ENCODE measurements at places on chromosomes 6 and 20.

DNA sequence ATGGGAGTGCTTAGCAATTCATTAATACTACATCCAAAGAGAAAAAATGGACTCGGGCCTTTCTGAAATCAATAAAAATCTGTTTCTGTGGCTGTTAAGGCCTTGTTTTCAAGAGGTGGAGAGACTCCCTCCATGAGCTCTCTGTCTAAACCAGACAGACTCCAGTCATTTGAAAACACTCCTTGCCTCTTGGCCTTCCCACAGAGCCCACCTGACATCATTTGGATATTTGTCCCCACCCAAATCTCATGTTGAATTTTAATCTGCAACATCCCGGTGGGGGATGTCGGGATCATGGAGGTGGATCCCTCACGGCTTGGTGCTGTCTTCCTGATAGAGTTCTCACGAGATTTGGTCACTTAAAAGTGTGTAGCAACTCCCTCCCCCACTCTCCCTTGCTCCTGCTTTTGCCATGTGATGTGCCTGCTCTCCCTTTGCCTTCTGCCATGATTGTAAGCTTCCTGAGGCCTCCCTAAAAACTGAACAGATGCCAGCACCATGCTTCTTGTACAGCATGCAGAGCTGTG, 226.3 kb downstream of the TBXT start:
- DNase-seq: no peak

- peak; percentile 40 for DNase-seq
Observed at GRCh38 chr6:12717356-12717755, 789 bp downstream of the PHACTR1 start.

DNA sequence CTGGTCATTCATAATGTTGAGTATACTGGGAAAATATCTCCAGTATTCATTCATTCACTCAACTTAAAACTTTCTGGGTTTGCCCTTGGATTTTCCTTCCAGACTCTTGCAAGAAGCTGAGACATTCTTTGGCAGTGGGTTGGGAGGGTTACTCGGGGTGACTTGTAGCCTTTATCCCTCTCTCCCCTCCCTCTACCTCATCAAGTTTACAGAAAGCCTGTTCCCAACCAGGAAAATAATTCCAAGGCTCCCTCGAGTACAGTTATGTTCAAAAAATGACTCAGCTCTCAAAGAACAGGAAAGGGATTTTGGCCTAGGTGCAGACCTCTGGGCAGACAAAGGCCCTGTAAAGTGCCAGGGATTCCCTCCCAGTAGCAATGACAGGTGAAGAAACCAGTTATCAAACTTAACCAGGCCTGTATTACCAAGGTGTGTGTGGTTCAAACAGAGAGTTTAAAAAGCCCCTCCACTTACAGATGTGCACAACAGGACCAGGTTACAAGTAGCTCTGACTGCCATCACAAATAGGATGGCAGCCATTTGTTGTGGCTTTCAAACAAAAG, 22.2 kb downstream of the FKBP1A start:
- DNase-seq: no peak

DNA sequence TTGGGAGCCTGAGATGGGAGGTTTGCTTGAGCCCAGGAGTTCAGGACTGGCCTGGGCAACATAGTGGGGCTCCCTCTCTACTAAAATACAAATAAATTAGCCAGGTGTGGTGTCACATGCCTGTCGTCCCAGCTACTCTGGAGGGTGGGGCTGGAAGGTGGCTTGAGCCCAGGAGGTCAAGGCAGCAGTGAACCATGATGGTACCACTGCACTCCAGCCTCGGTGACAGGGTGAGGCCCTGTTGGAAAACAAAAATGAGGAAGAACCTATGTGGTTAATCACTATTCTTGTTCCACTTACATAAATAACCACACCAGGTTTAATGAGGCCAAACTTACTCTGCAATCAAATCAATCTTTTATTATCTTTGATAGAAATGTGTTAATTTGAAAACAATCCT, 5.4 kb downstream of the PPDPF start:
- no peak for DNase-seq

GRCh38 chr20:61562897-61563504, 310.9 kb downstream of the CDH4 start:
- DNase-seq: no peak

DNA sequence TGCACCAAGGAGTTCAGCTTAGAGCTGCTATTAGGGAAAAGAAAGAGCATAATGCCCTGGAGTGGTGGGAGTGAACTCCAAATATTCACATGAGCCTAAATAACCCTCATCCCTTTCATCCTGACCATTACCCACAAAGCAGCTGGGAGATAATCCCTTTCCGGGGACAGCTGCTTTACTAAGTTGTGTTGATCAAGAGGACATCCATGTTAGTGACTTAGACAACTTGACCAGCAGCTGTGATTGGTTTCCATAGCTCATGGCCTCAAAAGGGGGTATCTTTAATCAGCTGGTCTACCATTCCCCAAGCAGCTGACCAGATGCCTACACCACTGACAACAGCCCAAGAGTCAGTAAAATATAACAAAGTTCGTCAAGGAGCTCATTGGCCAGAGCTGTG, 75.8 kb upstream of the LY86 start:
- DNase-seq: no peak

GRCh38 chr20:56778765-56779195, 149.7 kb downstream of the TFAP2C start:
- no peak for DNase-seq

DNA sequence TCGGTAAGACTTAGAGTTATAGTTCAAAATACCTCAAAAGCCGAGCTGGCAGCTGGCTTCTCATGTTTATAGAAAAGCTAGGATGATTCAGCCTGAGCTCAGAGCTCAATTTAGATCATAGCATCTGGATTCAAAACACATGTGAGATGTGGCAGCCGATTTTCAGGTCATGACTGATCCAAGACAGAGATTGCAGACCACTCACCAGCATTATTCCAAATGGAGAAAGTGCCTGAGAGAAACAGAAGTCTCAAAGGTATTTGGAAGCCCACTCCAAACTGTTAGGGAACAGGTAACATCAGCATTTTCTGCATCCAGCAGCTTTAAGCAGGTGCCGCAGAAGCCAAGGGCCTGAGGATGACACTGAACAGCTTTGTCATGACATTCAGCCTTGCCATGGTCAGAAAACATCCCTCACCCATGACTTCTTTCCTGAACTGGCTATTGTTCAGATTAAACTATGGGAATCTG, 102.2 kb downstream of the BACH2 start:
- DNase-seq: no peak

DNA sequence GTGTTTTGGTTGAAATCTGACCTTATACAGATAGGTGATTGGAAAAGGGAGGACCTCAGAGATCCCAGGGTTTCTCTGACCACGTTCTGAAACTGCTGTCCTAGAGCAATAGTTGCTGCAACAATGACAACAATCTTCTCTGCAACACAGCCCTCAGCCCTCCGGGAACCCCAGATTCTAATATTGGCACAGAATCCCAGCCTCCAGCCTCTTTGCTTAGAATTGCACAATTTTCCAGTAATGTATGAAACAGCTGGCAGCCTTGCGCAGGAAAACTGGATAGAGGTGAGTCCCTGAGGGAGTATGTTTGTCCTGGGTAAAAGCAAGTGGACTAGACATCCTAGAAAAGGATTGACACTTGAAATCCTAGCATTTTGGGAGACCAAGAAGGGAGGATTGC, 30.4 kb upstream of the PNRC1 start:
- no peak for DNase-seq

GRCh38 chr6:24927277-24927955, 8.3 kb downstream of the RIPOR2 start:
- no peak for DNase-seq

GRCh38 chr6:150250826-150251225, 108.0 kb downstream of the PPP1R14C start:
- peak; percentile 37 for DNase-seq

- DNase-seq: peak; percentile 89
Observed at GRCh38 chr6:10413850-10414738, 780 bp downstream of the TFAP2A start.

DNA sequence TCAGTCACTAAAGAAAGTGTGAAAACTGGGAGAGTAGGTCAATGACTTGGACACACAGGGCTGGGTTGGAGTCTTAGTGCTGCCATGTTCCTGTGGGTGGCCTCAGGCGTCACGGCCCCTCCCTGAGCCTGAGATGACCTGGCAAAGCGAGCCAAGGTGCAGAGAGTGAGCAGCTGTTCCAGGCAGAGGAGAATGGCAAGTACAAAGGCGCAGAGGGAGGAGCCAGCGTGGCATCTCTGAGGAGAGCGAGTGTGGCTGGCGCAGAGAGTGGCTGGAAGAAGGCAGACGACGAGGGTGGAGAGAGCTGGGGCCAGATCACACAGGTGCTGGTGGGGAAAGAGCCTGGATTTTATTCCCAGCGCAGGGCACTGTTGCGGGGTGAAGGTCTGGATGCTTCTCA, 20.6 kb upstream of the CHMP4B start:
- DNase-seq: peak; percentile 68

DNA sequence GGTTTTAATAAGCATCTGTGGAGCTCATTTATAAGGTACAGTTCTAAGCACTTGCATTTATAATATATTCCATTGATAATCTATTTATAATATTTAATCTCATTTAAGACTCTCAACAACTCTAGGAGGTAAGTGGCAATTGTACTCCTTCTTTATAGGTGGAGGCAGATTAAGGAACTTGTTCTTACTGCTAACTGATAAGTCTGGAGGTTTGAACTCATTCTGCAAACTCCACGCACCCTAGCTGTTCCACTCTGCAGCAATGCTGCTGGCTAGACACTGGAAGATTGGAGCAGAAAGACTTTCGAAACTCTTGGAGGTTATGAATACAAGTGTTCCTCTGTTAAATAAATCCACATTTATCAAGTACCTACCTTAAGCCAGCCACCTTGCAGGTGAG, 793 bp upstream of the HDAC2 start:
- DNase-seq: peak; percentile 19

- no peak for DNase-seq
Observed at GRCh38 chr20:37973059-37973910, 60.0 kb downstream of the TTI1 start.

GRCh38 chr6:49423817-49424216, 39.2 kb downstream of the MMUT start:
- peak; percentile 56 for DNase-seq

GRCh38 chr20:45347936-45348778, at the start of gene SDC4:
Gene SDC4 (minus strand): TSS chr20:45348424. CDS start chr20:45348384, 40 bp downstream.
- peak; percentile 73 for DNase-seq

GRCh38 chr6:6614983-6615349, 26.4 kb downstream of the LY86 start:
- no peak for DNase-seq

- DNase-seq: peak; percentile 26
Observed at GRCh38 chr6:132218059-132218696, 183.1 kb downstream of the MOXD1 start.

- DNase-seq: peak; percentile 54
Observed at GRCh38 chr6:138454981-138455706, 44.1 kb downstream of the NHSL1 start.

- peak; percentile 82 for DNase-seq
Observed at GRCh38 chr6:80366714-80367113, 260.2 kb downstream of the BCKDHB start.

GRCh38 chr20:49540232-49540620, 27.7 kb downstream of the PTGIS start:
- no peak for DNase-seq

DNA sequence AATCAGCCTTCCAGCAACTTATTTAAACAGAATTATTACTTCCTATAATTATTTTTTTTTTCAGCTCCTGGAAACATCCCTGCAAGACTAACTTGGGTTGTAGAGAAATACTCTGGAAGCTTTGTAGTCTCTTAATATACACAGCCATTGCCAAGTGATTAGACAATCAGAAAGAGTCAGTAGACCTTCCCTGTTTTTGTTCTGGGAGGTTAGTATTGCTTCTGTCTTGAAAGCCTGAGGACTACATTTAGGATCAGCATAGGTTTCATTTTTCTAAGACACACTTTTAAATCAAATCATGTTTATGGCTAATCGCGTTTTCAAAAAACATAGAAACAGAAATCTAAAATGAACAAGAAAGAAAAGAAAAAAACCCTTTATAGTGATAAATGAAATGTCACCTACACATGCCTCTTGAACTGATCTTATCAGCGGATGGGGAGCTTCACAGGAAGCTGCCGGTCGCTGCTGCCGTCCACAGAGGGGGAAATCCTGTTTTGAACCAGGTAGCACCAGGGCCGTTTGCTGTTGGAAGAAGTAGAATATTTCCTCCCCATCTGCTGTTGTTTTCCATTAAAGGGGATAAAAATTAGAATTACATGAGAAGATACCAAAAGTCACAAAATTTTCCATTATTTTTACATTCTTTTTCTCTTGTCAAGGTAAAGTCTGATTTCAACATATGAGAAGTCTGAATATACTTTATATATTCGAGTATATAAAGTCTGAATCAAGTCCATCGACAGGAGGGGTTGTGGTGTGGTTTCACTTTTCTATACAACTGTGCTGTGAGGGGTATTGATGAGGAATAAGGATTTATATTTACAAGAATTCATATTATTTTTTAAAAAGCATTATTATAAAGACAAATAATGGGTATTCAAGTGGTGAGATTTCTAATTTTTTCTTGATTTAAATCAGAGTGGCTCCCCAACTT, 94.6 kb downstream of the ARMC2 start:
- DNase-seq: peak; percentile 26

- DNase-seq: no peak
Observed at GRCh38 chr6:2033544-2033943, 211.9 kb downstream of the GMDS start.

DNA sequence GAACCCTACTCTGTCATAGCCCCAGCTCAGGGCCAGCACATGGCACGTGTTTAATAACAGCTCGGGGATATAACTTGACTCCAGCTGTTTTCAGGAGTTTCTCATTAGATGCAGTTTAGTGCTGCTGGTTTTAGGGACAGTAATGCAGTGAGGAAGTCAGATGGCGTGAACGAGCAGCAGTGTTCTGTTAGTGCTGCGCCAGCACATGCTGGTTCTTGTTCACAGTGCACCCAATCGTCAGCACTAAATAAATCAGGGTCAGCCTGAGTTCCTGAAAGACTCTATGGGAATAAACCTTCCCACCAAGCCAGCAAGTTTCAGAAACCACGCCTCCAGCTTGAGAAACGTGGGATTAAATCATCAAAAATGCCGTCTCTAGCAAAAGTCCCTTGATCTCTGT, 235.9 kb upstream of the SUPT3H start:
- no peak for DNase-seq

GRCh38 chr6:16343593-16343992, 105.2 kb downstream of the GMPR start:
- no peak for DNase-seq

DNA sequence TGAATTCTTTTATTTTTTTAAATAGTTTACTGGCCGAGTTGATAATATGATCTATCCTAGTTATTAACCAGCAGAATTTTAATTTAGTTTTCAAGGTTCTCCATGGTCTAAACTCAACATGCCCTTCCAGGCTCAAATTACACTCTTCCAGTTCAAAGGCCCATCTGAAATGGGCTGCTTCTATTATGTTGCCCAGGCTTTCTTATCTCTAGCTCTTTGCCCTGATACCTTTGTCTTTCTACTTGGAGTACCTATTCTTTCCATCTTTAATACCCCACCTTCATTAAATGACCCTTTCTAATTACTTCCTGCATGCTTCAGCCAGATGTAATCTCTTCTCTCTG, 541.2 kb upstream of the FLRT3 start:
- peak; percentile 52 for DNase-seq

DNA sequence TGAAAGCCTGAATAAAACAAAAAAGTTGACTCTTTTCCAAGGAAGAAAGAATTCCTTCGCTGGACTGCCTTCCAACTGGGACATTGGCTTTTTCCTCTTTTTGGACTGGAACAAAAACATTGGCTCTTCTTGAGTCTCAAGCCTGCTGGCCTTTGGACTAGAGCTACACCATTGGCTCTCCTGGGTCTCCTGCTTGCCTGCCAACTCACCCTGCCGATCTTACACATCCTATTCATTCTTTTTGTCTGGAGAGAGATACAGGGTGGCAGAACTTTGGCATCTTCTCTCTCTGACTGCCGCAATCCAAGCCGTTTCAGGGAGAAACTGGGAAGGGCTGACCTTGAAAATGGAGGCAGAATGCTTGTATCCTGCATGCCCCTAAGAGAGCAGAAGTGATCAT, 20.2 kb downstream of the DDO start:
- no peak for DNase-seq

Measured in NCI-H69 (cell line).